ENCODE measurements at places on chromosomes 2 and 18.

- DNase-seq = peak; percentile 22
These were observed 66.3 kb downstream of the EMX1 start for GRCh38 chr2:72983500-72984161.

- no peak for DNase-seq
These were observed 292.5 kb upstream of the HDAC4 start for GRCh38 chr2:239693330-239693729.

DNA sequence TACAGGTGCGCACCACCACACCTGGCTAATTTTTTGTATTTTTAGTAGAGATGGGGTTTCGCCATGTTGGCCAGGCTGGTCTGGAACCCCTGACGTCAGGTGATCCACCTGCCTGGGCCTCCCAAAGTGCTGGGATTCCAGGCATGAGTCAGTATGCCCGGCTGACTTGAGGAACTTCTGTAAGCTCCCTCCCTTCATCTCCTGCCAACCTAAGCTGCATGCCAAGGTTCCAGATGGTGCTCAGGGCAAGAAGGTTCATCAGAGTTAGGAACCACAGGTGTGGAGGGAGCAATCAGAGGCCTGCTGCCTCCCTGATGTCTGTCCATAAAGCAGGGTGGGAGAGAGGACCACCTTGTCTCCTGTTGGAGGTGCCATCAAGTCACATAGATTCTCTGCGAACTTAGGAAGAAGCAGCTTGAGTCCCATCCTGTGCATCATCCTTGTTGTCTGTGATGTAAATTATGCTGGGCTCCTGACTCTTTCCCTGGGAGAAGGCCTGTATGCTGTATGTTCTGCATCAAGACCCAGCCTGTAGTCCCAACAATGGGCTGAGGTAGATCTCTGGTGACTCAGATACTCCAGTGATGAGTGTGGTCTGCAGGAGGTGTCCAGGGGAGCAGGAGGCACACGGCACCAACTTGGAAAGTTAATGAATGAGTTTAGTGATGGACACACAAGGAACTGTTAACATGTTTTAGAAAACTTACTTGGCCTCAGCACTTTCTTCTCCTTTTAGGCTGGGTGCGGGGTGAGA is 53.1 kb downstream of the TMEM17 start:
- DNase-seq = no peak

DNA sequence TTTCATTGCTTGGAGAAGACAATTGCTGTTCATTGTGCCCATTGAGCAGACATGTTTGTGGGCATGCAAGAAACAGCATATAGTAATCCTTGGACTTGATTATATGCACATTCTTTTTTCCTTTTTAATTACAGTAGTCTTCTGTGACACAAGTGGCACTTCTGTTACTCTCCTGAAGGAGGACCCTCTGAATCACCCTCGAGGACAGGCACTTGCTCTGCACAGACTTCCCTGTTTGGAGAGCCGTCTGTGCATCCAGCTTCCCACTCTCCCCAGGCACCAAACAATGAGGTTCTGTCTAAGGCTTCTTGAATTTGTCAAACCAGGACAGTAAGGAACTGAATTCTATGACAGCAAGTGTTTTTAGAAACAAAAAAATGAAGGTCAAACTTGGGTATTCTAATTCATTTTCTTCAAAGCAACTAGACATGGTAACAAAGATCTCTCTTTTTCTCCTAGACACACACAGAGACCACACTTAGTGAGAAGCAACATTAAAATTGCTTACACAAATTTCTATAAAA is 844.6 kb upstream of the ID2 start:
- DNase-seq = no peak

- no peak for DNase-seq
These were observed 189.4 kb downstream of the AGPS start for GRCh38 chr2:177582000-177582399.

- no peak for DNase-seq
These were observed 89.7 kb downstream of the SPTBN1 start for GRCh38 chr2:54545702-54546450.

- no peak for DNase-seq
These were observed 247.8 kb downstream of the TDRD15 start for GRCh38 chr2:21371499-21372003.
